Substantia nigra (tissue), 51 donors: ENCODE measurements at places on chromosomes 2 and 18.

GRCh38 chr18:47658498-47658897 lies 272.0 kb downstream of the SMAD2 start:
- no peak for DNase-seq

- no peak for DNase-seq
Observed at GRCh38 chr2:165408186-165408585, 61.3 kb upstream of the CSRNP3 start.

DNA sequence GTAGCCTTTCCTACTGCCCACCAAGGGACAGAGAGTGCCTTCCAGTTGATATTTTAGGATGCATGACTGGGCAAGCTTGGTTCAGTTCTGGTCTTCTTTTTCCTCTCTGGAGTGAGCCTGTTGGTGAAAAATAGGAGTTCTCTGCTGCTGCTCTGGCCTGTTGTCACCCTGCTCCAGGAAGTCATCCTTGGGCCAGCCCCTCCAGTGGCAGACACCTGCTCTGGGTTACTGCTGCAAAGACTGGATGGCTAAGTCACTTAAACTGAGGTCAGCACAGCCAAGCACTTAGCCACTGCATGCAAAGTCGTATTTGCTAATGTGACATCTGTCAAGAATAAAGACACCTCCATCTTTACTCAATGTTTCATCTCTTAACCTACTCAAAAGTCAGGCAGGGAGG lies 219.6 kb upstream of the ID2 start:
- DNase-seq, result no peak

DNA sequence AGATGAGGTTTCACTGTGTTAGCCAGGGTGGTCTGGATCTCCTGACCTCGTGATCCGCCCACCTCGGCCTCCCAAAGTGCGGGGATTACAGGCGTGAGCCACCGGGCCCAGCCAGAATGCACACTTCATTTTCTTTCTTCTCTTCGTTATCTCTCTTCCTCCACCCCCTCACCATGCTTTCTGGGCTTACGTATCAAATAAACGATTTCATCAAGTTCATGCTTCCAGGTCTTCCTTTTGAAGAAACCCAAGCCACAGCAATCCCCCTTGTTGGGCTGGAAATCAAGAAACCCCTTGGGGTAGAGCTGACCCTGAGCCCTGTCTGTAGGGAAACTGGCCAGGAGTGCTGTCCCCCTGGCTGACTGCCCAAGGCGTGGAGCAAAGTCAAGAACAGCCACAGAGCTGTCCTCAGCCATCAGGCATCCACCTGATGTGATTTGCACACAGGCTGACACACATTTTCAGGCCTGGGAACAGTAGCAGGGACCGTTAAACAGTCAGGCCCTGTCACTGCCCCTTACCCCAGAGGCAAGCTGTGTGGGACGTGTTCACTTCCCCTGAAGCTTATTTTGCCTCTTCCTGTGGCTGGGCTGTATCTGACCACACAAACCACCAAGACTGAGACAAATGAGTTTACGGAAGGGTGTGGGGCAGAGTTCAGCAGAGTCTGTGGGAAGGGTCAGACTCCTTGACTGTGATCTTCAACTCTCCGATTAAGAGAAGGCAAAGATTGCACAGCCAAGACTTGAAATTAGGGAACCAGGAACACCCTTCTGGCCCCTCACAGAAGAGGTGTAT lies 15.1 kb upstream of the NMUR1 start:
- no peak for DNase-seq

- no peak for DNase-seq
Observed at GRCh38 chr18:74380916-74381315, 65.3 kb downstream of the C18orf63 start.
